Activated naive CD8-positive, alpha-beta T cell treated with anti-CD3 and anti-CD28 coated beads, Interleukin-2, amount 10 ng/mL, durations not matched to agents 7 days and 5 days (primary cell): ENCODE measurements at places on chromosomes 5 and 9. TPM values are rescaled to one million over a fixed set of nuclear protein-coding genes. Genes with fewer than 3 reads are reported as not detected.

ZNF79 gene
- 14.2 TPM for total RNA-seq

MYO10 gene
- total RNA-seq, result not detected

PFN3 gene
- not detected for total RNA-seq

UGCG gene
- total RNA-seq, result 27.1 TPM
